Osteoblast (primary cell): ENCODE measurements at places on chromosomes 7 and 10. TPM values are rescaled to one million over a fixed set of nuclear protein-coding genes. Genes with fewer than 3 reads are reported as not detected.

The HTR7 gene
- total RNA-seq: 9.8 and 12.4 TPM in 2 replicates

The AP4M1 gene
- total RNA-seq: 19.5 and 20.0 TPM in 2 replicates

The GIMAP1 gene
- not detected in 2 replicates for total RNA-seq

The RBM33 gene
- 25.0 and 27.5 TPM in 2 replicates for total RNA-seq

The OR6B1 gene
- not detected in 2 replicates for total RNA-seq

The TMEM270 gene
- not detected in 2 replicates for total RNA-seq

The CLDN3 gene
- total RNA-seq: not detected in 2 replicates

The NPSR1 gene
- total RNA-seq: not detected in 2 replicates
